ENCODE measurements at places on chromosomes 6 and 20.

GRCh38 chr6:134549854-134550253 lies 231.9 kb upstream of the SGK1 start:
- DNase-seq: no peak

- no peak for DNase-seq
Observed at GRCh38 chr6:84809455-84809854, 45.1 kb upstream of the TBX18 start.

DNA sequence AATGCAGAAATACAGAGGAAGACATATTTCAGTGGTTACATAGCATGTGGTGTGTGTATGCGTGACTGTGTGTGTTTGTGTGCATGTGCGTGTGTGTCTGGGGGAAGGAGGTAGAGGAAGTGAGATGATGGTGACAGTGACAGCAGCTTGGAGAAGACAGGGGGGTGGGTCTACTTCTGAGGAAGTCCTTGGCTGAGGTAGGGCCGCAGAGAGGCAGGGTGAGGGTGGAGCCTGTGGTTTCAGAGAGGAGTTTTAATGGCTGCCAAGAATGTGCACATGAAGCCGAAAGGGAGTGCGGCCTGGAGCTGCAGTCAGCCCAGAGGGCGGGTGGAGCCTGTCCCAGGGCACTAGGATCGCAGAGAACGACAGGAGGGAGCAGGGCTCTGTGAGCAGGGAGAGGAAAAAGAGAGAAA lies 22.7 kb upstream of the RNF24 start:
- peak; percentile 89 for DNase-seq

- DNase-seq: no peak
Observed at GRCh38 chr6:29925727-29926412, 16.5 kb upstream of the HLA-A start.

- no peak for DNase-seq
Observed at GRCh38 chr6:1872649-1873131, 263.0 kb downstream of the FOXC1 start.

- DNase-seq: no peak
Observed at GRCh38 chr6:125821825-125822281, 31.1 kb downstream of the NCOA7 start.

DNA sequence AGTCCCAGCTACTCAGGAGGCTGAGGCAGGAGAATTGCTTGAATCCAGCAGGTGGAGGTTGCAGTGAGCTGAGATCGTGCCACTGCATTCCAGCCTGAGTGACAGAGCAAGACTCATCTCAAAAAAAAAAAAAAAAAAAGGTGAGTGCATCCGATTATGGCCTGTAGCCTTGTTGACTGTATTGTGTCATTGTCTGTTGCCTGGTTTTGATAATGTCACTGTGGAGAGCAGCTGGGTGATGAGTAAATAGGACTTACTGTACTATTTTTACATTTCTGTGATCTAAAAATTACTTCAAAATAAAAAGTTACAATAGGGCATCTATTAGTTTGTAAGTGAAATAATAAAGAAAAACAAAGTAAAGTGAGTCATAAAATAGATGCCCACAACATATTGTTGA lies 134.1 kb upstream of the SALL4 start:
- DNase-seq: no peak

DNA sequence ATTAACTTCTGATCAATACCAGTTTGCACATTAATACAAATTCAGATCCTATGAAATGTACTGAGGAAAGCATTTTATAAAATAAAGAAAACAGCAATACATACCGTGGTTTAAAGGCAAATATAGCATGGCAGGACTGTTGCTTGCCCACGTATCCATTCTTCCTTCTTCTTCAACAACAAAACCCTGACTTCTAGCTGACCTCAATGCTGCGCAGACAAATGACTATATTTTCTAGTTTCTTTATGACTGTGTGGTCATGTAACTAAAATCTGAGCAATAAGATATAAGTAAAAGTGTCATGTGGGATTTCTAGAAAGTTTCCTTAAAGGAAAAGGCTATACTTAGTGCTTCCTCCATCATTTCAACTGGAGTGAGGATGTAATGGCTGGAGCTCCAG lies 85.0 kb downstream of the CDC40 start:
- no peak for DNase-seq

- DNase-seq: no peak
Observed at GRCh38 chr20:1863296-1863695, 31.9 kb upstream of the SIRPA start.

DNA sequence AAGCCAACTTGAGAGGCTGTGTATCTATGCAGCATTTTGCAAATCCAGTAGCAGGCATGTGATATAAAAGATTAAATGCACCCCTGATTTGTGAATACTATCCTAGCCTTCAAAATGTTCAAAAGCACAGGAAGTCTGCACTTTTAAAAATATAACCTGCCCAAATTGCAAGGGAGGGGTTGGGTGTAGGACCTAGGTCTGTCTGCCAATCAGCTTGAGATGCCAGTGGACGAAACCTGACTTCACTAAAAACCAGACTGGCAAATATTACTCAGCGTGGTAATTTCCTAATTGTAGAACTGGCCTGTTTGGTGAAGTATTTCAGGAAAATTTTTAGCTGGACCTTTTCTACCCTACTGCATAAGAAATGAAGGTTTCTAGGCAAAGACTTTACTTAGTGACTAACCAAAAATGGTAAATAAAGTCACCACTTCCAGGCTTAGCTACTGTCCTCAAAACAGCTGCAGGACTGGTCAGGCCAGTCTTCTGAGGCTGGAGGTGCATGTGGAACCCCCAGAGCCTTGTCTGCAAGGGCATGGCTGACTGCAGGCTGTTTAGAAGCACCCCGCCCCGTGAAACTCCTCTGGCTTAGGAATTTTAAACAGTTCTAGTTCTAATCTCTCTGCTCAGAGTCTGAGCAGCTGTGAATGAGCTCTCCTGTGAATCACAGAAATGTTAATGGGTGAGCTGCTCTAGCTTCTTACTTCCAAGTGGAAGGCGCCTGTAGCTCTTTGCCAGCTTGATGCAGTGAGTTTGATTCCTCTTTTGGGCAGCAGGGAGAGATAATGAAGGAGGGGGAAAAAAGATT lies 104.4 kb upstream of the ESR1 start:
- DNase-seq: no peak

Data from activated effector memory CD4-positive, alpha-beta T cell treated with anti-CD3 and anti-CD28 coated beads, Interleukin-2, amount 50 U/mL, for 16 hours (primary cell).